ENCODE measurements at places on chromosomes 16 and 17. TPM values are rescaled to one million over a fixed set of nuclear protein-coding genes. Genes with fewer than 3 reads are reported as not detected.

The CIBAR2 gene
- total RNA-seq: not detected

DNA sequence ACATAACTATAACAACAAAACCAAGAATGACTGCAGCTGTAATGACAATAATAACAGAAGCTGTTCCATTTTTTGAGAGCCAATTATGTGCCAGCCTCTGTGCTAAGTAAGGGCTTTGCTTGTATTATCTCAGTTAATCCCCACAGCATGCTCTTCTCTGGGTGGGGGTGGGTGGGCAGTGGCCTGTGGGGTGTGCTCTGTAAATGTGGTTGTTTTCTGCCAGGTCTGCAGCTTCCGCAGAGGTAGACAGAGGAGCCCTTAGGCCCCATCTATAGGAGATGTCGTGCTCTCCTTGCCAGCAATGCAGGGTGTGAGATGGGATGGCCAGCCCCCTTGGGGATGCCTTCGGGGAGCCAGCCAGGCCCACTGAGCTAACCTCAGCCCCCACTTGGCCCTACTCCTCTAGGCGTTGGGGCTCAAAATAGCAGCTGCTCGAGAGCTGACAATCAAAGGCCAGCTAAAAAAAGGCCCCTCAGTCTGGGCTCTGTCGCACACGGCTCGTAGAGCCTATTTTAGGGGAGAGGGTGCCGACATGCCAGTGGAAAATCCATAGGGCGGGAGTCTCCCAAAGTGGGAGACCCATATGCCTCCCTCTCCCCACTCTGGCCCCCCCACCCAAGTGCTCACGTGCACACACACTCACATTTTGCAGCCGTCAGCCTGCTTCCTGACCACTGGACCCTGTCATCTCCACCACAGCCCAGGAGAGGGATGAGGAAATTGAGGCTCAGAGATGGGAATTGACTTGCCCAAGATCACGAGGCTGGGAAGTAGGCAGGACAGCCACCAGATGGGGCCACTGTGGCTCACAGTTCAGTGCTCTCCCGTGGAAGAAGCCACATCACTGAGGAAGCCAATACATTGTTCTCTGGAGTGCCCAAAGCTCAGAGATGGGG lies 15.8 kb downstream of the CDH16 start:
- DNase-seq: no peak

GRCh38 chr16:65832679-65833078 lies 533.8 kb upstream of the CDH5 start:
- no peak for DNase-seq

- no peak for DNase-seq
These were observed 48.7 kb upstream of the GINS3 start for GRCh38 chr16:58343562-58343961.

DNA sequence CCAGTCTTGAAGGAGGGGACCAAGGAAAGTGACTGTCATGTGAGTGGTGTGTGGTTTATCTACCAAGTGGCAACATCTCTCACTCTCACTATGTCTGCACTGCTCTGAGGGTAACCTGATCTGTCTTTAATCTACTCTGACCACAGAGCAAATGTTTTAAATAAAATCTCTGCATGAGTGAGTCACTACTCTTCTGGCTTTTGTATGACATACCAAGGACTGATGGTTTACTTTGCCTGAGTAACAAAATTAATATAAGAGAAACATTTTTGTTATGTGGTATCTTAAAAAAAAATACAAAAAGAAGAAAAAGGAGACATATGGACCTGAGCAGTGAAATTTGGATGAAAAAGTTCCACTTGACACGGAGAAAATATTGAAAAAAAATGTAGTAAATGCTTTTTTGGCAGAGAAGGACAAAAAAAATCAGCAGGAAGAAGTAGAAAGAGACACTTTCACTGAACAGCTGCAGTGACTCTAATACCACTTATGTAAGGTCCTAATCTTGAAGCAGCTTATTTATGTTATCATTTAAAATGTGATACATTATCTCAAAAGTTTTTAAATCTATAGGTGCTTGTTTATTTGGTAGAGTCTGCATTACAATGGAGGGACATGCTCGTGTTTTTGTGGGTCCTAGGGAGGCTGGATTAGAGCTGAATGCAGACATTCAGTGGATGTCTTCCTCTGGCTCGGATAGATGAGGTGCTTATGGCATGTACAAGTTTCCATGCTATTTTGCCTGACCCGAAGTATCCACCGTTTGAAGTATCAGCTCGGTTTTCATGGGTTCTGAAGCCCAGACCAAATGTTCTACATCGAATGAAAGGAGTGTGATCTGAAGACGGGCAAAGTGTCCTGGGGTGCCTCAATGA lies 240.7 kb downstream of the MAP2K6 start:
- no peak for DNase-seq

The RND2 gene
- 0.15 TPM for total RNA-seq

DNA sequence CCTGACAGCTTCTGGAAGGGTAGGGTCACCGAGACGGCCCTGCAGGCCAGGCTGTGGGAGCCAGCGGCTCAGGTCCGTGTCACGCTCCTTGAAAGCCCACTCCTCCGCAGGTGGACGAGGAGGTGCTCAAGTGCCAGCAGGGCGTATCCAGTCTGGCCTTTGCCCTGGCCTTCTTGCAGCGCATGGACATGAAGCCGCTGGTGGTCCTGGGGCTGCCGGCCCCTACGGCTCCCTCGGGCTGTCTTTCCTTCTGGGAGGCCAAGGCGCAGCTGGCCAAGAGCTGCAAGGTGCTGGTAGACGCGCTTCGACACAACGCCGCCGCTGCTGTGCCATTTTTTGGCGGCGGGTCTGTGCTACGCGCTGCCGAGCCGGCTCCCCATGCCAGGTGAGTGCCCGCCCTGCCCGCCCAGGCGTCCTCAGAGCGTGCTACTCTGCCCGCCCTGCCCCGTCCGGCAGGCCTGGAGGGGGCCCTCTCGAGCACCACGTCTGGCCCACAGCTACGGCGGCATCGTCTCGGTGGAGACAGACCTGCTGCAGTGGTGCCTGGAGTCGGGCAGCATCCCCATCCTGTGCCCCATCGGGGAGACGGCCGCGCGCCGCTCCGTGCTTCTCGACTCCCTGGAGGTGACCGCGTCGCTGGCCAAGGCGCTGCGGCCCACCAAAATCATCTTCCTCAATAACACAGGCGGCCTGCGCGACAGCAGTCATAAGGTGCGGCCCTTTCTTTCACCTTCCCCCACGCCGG lies 1.3 kb downstream of the NAGS start:
- peak; percentile 71 for DNase-seq

GRCh38 chr17:82385559-82386254 lies 14.1 kb downstream of the UTS2R start:
- no peak for DNase-seq

The IKZF3 gene
- 1.7 TPM for total RNA-seq

DNA sequence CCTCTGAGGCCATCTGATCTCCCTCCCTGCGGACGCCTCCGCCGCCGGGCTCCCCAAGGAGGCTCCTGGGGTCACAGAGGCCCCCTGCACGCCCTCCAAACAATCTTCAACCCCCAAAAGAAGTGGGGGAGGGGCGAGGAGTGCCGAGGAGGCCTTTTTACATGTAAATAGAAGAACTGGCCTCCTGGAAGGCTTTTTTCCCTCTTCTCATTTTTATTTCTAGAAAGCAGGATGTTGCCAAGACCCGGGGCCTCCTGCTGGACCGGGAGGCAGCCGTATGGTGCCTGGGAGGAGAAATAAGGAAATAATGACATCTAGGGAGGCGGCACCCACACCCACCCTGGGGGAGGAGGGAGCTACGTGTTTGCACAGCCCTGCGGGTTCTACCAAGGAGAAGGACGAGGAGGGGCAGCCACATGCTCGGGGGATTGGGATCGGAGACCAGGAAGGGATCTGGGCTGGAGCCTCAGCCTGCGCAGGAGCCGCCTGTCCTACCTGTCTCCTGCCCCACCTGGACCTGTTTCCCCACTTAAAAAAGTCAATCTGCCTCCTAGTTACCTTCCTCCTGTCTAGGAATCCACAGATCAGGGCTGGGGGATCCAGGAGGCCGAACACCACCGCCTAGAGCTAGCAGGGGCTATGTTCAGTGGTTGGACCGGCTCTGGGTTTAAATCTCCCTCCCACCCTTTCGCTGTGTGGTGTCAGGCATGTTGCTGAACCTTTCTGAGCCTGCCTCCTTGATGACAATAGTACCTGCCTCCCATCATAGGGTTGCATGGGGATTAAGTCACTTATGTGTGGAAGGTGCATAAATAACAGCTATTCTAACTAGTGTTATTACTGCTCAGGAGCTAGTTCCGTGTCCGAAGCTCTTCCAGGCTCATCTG lies 175.7 kb upstream of the GSE1 start:
- DNase-seq: peak; percentile 87

The HBM gene
- not detected for total RNA-seq

The C16orf96 gene
- total RNA-seq: not detected

DNA sequence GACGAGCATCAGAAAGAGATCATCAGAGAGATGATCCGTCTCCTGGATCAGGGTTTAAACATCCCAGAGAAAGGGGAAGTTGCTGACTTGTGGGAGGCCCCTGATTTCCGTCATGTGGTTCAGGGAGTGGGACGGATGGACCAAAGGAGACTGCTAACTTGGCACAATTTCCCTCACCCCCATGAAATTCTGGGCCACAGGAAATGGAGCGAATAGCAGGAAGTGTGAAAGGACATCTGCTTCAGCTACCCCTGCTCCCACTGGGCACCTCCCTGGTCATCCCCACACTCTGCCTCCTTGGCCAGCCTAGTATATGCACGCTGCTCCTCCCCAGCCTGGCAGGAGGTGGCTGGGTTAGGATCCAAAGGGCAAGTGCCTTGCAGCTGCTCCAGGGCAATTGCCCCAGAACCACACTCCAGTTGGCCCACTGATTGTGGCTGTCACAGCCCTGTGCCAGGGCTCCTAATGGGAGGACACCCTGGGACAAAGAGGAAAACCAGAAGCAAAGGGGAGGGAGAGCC lies 1.3 kb downstream of the ARRB2 start:
- DNase-seq: peak; percentile 81

DNA sequence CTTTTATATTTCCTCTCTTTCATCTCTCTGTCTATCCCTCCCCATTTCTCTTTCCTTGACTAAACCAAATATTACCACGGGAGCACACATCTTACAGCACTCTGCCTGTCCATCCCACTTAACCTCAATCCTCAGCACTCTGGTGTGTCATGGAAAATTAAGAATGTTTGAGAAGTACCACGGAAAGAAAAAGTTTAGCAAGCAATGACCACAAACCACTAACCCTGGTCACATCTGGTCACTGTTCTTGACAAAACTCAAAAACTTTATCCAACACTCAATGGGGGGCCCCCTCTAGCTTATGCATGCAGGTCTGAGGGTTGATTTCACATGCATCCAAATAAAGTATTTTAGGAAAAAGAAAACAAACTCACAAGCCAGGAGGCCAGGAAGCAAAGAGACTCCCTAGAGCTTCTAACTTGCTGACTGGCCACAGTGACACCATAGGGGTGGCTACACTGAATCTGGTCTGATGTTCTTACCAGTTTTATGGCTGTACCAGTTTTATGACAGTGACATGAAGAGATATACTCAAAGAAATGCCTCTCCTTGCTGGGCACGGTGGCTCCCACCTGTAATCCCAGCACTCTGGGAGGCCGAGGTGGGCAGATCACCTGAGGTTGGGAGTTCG lies 229.2 kb downstream of the STX8 start:
- no peak for DNase-seq

The ITGAE gene
- 16.2 TPM for total RNA-seq

The CES4A gene
- total RNA-seq: 12.1 TPM

- DNase-seq: no peak
These were observed 108.1 kb downstream of the STX8 start for GRCh38 chr17:9467518-9467917.

DNA sequence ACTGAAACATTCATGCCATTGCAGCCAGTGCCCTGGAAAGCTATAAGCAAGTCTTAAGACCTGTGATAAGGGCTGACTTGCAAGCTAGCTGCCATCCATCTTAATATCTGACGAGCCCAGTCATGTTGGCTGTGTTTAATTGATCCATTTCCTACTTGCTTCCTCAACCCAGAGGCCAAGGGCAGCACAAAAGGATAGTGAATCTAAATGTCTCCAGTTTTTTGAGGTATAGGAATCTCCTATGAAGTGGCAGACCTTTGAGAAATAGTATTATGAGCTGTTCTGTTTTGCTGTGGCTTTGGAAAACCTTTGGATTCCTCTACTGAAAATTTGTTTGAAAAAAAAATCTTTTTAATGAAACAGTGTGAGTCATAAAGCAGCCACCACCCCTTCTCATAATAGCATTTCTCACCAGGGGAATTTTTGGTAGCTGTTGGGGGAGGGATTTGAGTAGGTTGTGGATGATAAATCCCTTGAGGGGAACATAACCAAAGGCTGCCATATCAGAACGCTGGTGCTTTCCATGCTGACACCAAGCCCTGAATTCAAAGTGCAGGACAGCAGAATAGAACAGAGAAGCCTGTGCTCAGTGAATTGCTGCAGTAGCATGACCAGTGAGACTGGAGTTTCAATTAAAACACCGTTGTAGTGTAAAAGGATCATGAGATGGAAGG lies 12.9 kb downstream of the ZNRF1 start:
- DNase-seq: no peak

The MT1A gene
- 5.1 TPM for total RNA-seq

DNA sequence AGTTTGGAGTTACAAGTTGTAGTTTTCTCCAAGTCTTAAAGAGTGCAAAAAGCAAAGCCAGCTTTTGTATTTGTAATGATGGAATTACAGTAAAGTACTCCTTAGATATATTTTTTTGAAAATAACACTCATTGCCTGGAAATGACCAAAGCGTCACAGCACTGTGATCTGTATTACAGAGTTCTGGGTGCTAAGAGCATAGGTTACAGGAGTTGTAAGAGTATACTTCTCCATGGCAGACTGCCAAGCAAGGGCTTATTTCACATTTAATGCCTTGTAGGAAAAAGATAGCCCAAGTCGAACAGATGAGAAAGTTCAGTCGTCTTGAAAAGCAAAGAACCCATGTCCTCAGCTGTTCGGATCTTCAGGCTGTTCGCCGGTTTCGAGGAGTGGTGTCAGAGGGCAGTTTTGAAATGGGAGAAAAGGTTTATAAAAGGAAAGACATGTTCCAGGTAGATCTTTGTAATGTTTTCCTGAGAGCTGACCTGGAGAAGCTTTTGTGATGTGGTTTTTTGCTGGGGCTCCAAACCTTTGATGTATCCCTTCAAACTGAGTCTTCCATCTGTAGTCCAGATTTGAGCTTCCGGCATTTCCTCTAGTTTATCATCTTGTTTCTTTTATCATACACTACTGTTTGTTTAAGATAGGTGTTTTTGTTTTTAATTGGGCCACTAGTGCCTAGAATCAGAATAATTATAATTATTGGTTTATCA lies 41.3 kb downstream of the ERCC4 start:
- no peak for DNase-seq

The TANGO6 gene
- 9.0 TPM for total RNA-seq
